Cerebellum (tissue), 4 donors: ENCODE measurements at places on chromosomes 16 and 17. TPM values are rescaled to one million over a fixed set of nuclear protein-coding genes. Genes with fewer than 3 reads are reported as not detected.

GRCh38 chr17:59488805-59489204 lies 76.6 kb upstream of the DHX40 start:
- no peak for DNase-seq

DNA sequence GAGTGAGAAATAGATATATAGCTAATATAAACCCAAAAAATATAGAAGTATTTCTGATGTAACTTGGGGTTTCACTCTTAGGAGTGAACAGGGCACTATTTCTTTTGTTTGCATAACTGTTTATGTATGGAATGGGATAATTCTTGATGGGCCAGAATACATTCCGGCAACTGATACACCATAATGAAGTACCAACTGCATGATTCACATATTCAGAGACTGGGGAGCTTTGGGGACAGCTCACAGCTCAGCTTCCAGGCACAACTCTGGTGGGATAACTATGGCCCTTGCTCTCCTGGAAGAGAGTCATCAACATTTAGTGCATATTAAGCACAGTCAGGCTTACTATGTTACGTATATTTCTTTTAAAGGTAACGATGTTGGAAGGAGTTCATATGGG lies 42.1 kb upstream of the ADCY7 start:
- DNase-seq, result no peak

- no peak for DNase-seq
These were observed 6.1 kb downstream of the TSC2 start for GRCh38 chr16:2053897-2054296.

DNA sequence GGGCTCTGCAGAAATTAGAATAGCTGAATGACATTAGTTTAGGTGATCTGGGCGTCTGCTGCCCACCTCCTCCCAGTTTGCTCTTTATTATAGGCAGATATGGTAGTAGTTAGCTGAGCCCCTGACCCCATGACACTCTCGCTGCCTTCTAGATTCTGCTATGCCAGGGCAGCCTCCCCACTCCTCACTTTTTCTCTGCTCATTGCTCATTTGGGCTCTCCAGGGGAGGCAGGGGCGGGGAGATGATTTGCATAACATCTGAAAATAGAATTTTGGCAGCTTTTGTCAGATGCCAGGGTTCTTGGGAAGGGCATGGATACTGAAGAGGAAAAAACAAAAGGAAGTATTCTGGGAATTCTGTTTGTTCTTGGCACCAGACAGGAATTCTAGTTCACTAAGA lies 78.0 kb upstream of the GAS7 start:
- DNase-seq, result no peak

DNA sequence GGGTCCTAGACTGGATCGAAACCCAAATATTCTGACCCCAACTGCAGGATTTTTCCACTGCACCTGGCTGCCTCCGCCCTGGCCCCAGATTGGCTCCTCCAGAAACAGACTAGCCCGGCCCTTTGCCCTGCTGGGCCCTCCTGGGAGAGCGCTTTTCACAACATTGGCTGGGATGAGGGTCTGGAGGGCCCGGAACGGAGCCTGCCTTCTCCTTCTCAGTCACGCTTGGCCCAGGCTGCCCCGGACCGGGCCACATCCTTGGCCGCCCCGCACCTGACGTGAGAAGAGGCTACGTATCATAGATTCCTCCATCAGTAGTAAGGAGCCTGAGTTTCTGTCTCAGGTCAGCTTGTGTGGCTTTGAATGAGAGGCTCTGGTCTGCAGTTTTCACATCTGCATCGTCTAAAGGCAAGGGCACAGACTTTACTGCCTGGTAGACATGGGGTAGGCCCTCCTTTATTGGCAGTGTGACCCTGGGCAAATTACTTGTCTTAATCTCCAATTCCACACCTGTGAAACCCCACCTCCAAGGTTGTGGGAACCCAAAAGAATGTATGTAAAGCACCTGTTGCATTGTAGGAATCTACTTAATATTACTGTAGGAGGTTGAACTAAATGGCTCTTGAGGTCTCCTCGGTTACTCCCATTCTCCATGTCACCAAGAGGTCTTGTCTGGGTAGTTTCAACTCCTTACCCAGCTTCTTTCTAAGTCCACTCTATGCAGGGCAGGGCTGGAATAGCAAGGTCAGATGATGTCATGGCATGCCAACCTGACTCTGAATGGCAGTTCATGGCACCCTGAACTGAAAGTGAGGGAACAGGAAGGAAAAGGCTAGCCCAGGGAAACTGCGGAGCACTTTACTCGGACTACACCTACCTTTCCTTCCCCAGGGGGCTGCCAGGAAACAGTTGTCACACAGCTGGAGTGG lies 661 bp downstream of the LRRC3C start:
- peak; percentile 30 for DNase-seq

Gene IL17C
- total RNA-seq, result not detected

Gene WFIKKN1
- 0.54 TPM for total RNA-seq

Gene TP53TG3
- total RNA-seq, result not detected

Gene SPATA32
- total RNA-seq, result not detected
